ENCODE measurements at places on chromosomes 6 and 20.

GRCh38 chr6:154301839-154302752 lies 54.5 kb downstream of the IPCEF1 start:
- DNase-seq: peak; percentile 52

GRCh38 chr20:45187693-45188092 lies 13.0 kb downstream of the PI3 start:
- DNase-seq: no peak

DNA sequence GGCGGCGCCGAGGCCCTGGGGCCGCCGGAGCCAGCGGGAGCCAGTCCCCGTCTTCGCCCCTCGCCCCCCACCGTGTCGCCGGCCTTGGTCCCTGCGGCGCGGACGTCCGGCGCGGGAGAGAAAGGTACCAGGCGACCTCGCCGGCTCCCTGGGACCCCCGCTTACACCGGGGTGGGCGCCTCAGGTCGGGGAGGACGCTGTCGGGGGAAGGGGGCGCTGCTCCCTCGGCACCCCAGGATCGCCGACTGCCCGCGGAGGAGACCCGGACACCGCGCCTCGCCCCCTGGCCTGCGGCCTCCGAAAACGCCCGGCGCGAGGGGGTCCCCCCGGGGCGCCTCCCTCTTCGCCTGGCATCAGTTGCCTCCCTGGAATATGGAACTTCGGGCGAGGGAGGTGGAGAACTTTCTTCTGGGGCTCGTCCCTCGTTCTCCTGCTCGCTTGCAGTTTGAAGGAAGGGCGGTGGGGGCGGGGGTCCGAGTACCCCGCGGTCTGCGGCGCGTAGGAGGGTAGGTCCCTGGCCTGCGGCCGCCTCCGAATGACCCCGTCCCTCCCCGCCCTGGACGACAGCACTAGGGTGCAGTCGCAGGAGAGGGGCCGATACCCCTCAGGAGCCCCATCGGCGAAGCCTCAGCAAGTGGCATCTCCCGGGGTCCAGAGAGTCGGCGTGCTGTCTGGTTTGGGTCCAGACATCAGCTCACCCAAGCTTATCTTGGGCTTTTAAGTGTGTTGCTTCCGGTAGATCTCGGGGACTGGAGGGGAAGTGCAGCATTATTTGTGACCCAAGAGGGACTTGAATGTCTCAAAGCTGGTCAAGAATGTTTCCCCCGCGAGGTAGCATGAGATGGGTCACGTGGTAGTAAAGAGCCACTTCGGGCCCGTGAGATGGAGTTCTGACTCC lies 549 bp downstream of the ANKRD6 start:
- DNase-seq: peak; percentile 27

GRCh38 chr20:33139467-33139866 lies 28.5 kb upstream of the BPIFA2 start:
- DNase-seq: no peak

DNA sequence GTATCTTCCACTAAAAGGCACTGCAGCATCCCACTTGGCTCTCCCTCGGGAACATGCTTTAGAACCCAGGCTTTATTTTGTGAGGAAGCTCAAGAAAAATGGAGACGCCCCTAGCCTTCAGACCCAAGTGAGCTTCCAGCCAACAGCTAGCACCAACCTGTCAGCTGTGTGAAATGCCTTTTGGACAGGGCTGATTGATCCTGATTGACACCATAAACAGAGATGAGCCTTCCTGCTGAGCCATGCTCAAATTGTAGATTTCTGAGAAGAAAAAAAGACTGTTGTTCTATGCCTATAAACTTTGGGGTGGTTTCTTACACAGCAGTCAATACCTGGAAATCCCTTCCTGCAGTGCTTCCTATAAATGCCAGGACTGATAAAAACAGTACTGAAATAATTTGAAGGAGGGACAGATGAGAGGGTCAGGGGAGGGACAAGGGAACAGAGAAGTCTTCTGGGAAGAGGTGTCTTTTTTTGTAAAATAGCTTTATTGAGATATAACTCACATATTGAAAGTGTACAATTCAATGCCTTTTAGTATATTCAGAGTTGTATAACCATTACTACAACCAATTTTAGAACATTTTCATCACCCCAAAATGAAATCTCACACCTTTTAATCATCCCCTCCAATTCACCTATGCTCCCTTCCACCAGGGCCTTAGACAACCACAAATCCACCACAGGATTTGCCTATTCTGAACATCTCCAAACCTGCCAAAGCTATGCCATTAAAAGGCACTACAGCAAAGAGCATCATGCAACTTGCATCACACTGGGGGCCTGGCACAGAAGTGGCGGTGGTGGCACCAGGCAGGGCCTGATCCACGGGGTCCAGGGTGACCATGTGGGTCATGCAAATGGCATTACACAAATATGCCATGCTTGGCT lies 2.7 kb upstream of the STK4 start:
- DNase-seq: no peak

DNA sequence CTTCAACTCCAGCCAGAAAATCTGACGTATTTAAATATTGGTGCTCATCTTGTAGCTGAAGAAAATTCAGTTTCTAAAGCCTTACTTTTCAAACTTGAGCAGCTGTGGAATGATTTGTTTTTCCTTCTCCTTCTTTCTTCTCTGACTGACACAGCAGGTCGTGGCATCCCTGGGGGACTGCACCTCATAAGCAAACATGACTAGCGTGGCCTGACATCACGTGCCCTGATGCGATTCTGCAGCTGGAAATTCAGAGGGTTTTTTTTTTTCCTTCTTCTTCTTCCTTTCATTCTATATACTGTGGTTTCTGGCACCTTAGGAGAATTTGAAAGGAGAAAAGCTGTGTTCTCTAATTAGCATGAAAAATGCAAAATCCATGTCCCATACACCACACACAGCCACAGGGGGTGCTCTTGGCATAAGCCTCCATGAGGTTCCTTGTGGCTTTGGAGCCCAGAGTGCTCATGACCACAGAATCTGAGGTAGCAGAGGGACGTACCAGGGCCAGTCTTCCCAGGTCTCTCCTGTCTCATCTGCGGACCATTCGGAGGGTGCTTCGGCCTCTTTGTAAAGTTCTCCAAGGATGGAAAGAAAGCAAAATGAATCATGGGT lies 258.5 kb upstream of the CDH4 start:
- DNase-seq: no peak

DNA sequence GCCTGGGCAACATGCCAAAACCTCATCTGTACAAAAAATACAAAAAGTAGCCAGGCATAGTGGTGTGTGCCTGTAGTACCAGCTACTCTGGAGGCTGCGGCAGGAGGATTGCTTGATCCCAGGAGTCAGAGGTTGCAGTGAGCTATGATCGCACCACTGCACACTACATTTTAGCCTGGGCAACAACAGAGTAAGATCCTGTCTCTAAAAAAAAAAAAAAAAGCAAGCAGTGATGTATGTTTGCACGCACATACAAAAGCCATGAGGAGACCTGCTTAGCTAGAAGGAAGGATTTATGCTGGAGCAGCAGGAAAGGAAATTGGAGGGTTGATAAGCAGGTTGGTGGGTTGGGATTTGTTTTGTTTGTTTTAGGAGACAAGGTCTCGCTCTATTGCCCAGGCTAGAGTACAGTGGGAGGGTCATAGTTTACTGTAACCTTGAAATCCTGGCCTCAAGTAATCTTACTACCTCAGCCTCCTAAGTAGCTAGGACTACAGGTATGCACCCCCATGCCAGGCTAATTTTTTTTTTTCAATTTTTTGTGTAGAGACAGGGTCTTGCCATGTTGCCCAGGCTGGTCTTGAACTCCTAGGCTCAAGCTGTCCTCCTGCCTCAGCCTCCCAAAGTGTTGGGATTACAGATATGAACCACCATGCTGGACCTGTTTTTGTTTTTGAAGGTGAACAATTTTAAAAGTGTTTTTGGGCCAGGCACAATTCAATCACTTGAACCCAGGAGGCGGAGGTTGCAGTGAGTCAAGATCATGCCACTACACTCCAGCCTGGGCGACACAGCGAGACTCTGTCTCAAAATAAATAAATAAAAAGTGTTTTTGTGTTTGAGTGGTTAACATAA lies 4.0 kb downstream of the ZSWIM3 start:
- DNase-seq: no peak

DNA sequence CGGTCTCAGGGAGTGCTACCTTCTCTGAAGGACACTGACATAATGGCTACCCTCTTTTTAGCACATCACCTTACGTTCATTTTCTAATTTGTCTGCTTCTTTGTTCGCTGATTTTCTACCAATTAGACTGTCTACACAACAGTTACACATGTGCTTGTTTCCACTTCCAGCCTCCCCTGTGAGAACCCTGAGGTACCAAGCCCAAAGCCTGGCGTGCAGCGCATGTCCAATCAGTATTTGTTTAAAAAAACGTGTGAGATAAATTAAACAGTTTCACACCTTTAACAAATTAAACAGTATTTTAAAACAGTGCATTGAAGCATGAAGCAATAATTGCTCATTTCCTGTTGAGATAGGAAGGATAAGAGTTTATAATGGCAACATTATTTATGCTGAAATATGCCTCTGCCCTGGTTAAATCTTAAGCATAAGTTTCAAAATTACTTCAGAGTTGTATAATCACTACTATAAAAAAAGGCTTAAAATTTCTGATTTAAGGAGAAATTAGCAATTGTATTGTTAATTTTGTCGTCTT lies 88.9 kb downstream of the MAP3K5 start:
- DNase-seq: no peak

GRCh38 chr6:107750176-107750797 lies 73.8 kb downstream of the SCML4 start:
- DNase-seq: no peak

DNA sequence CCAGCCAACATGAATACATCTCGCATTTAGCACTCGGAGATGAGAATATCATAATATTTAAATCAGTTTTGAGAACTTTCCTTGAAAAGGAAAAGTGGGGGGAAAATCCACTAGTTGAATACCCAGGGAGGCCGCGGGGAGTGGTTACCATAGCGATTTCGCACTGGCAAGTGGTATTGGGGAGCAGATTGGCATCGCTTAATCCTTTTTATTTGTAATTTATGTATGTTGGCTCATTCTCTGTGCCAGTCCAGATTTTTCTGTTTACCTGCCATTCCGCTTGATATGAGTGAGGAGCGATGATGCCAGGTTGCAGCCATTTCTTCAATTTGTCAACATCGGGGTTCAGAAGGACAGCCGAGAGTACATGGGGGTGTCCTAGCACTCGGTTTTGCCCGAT lies 291.8 kb downstream of the ZNF217 start:
- DNase-seq: no peak

DNA sequence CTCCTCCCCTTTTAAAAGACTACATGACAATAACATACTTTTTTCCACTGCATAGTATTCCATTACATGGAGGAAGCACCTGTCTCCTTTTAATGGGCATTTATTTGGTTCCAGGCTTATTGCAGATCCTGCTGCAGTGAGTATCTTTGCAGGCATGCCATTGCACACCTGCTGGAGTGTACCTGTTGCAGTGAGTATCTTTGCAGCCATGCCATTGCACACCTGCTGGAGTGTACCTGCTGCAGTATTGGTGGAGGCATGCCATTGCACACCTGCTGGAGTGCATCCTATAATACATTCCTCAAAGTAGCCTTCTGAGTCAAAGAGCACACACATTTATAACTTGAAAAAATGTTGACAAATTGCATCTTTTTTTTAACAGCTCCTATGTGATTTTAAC lies 1.6 kb downstream of the BFSP1 start:
- DNase-seq: no peak

DNA sequence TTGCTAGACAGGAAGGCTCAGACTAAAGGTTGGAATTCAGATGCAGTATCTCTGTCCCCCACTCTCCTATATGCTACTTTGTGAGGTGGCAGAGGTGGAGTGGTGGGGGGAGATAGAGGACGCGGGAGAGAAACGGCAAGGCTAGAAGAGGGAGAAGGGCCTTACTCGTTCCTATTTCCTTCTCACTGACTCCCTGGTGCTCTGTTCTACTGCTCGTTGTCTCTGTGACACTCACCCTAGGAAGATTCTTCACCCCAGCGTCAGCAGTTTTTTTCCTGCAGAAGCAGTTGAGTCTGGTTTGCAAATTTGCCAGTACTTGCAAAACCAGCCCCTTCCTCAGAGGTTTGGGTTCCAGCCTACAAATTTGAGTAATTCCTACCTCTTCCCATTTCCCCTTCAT lies 801.1 kb upstream of the SLC35B3 start:
- no peak for DNase-seq

DNA sequence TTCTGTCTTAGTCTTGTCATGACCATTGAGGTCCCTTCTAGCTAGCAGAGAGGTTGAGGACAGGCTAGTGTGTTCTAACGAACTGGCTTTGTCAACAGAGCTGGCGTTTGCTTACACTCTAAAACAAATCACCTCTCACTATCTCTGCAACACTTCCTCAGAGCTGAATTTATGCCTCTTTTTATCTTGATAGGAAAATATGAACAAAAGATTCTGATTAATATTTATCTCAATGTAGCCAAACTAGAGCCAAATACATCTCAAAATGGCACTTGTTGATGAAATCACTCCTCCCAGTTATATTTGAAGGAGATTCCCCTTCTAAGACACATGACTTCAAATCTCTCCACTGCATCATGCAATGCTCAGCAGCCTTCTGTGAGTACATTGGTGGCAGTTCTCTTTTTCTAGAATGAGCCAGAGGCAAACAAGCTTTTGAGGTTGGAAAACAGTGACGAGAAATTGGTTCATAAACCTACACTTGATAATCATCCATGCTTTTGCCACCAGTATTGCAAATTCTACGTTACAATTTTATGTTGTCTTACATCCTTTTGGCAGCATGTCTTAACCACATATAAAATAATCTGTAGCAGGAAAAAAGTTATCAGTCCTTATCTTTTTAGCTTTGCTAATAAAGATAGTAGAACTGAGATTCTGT lies 615.7 kb upstream of the CITED2 start:
- no peak for DNase-seq

DNA sequence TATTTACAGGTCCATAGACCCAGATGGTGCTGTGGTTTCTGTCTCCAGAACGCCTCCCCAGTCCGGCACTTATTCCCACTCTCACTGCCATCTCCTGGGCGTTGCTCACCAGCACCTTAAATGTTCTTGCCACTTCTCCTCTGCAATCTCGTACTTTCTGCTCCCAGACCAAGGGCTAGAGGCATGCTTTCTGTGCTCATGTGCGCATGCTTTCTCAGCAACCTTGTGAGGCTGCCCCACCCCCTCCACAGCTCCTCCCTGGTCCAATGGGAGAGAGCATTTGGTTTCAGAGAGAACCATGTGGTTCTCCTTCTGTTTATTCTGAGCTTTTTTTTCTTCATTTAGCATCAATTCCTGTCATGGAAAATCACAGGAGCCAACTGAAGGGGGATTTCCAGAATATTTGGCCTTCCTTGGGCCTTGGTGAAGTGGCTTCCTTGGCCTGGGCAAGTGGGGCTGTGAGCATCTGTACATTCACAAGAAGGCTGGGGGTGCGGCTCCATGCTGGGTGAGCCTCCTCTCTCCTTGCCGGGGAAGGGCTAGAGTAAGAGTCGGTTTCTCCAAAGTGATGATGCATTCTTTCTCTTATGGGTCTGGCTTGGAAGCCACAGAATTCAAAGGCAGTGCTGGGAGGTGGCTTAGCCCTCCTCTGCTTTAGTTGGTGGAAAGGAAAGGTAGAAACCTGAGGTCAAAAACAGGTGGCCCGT lies 66.6 kb downstream of the PHACTR3 start:
- no peak for DNase-seq

DNA sequence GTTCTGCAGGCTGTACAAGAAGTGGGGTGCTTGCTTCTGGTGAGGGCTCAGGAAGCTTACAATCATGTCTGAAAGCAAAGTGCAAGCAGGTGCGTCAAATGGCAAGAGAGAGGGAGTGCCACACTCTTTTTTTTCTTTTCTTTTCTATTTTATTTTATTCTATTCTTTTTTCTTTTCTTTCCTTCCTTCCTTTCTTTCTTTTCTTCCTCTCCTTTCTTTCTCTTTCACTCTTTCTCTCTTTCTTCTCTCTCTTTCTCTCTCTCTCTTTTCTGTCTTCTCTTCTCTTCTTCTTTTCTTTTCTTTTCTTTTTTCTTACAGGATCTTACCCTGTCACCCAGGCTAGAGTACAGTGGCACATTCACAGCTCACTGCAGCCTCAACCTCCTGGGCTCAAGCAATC lies 19.5 kb downstream of the ACOT13 start:
- DNase-seq: no peak
